ENCODE measurements at places on chromosomes 3 and 15. TPM values are rescaled to one million over a fixed set of nuclear protein-coding genes. Genes with fewer than 3 reads are reported as not detected.

DNA sequence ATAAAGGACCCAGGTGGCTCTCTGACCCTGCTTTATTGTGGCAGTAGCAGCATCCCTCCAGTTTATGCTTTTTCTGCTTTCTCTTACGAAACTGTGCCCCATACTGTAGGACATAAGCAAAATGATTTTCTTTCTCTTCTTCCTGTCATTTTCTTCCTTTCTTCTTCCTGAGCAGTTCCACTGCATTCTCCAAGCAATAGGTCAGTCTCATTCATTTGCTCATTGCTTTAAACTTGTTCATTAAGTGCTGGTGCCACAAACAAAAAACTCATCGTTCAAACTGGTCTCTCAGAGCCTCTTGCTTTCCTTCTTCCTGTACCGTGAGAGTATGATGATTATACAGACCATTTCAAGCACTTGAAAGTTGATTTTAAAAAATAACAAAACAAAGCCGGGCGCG is 66.8 kb downstream of the PDE8A start:
- H3K36me3 ChIP-seq: peaks cover 9% of the 10 kb centered on the region
- DNase-seq: no peak
- H3K4me1 ChIP-seq: peaks cover 50% of the 10 kb centered on the region
- H3K27ac ChIP-seq: peak overlapping the region; percentile 7
- no peaks in the 10 kb centered on the region for H3K27me3 ChIP-seq
- no peak overlapping the region for H3K4me3 ChIP-seq

- H3K4me3 ChIP-seq: no peak overlapping the region
- H3K27me3 ChIP-seq: no peaks in the 10 kb centered on the region
- H3K4me1 ChIP-seq: no peaks in the 10 kb centered on the region
- DNase-seq: no peak
- no peaks in the 10 kb centered on the region for H3K36me3 ChIP-seq
- H3K27ac ChIP-seq: no peak overlapping the region
Measured at GRCh38 chr3:94972066-94972465, 909.2 kb downstream of the NSUN3 start.

- peak overlapping the region; percentile 63 for H3K4me3 ChIP-seq
- H3K27ac ChIP-seq: peak overlapping the region; percentile 88
- DNase-seq: peak; percentile 26
- H3K36me3 ChIP-seq: peaks cover 20% of the 10 kb centered on the region
Measured at GRCh38 chr3:100209948-100210771, 50.6 kb upstream of the TBC1D23 start.

DNA sequence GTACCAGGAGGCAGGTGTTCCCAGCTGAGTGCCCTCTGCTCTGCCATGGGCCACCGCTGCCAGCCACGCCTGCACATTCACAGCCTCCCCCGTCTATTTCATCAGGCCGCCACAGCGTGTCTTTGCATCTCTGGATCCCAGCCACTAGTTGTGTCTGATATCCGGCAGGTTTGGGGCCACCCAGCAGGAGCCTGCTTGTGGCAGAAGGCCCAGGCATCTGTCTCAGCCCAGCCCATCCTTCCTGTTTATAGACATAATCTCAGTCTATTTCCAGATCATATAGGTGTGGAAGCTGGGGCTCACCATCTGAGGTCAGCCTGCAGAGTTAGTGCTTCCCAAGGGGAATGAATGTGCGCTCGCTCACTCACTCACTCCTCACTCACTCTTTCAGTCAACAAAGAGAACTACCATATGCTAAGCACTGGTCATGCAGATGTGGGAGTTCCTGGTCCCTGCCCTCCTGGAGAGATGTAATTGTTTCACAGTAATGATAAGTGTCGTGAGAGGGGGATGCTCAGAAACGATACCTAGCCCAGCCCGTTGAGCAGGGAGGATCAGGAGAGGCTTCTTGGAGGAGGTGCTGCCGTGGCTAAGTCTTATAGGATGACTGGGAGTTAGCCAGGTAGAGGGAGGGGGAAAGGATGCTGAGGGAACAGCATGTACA is 60.6 kb downstream of the FGD5 start:
- H3K4me3 ChIP-seq: no peak overlapping the region
- H3K36me3 ChIP-seq: no peaks in the 10 kb centered on the region
- no peaks in the 10 kb centered on the region for H3K27me3 ChIP-seq
- H3K27ac ChIP-seq: peak overlapping the region; percentile 36

GRCh38 chr3:157063469-157063868 is 96.5 kb downstream of the CCNL1 start:
- H3K36me3 ChIP-seq: no peaks in the 10 kb centered on the region
- H3K4me3 ChIP-seq: no peak overlapping the region
- H3K27ac ChIP-seq: no peak overlapping the region
- peaks cover 21% of the 10 kb centered on the region for H3K4me1 ChIP-seq
- no peak for DNase-seq

DNA sequence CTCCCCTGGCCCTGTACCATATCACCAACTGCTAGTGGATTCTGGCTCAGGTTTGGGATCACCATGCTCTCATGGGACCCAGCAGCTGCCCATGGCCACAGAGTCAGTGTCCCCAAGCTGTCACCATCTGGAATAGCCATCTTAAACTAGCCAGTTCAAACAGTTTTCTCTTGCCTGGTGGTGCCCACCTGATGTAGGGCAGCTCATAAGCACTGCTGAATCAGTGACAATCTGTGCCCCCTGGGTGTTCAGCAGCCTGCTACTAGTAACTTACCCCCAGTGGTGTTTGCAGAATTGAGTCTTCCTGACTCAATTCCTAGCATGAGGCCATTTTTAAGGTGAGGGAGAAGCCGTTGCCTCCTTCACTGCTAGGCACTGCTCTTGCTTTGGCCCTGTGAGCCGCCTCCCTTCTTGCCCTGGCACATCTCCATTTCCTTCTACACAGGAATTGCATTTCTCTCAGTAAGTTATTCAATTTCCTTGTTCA is 7.9 kb downstream of the RPSA start:
- H3K27ac ChIP-seq: peak overlapping the region; percentile 4
- no peaks in the 10 kb centered on the region for H3K27me3 ChIP-seq
- peaks cover 28% of the 10 kb centered on the region for H3K4me1 ChIP-seq
- DNase-seq: no peak

DNA sequence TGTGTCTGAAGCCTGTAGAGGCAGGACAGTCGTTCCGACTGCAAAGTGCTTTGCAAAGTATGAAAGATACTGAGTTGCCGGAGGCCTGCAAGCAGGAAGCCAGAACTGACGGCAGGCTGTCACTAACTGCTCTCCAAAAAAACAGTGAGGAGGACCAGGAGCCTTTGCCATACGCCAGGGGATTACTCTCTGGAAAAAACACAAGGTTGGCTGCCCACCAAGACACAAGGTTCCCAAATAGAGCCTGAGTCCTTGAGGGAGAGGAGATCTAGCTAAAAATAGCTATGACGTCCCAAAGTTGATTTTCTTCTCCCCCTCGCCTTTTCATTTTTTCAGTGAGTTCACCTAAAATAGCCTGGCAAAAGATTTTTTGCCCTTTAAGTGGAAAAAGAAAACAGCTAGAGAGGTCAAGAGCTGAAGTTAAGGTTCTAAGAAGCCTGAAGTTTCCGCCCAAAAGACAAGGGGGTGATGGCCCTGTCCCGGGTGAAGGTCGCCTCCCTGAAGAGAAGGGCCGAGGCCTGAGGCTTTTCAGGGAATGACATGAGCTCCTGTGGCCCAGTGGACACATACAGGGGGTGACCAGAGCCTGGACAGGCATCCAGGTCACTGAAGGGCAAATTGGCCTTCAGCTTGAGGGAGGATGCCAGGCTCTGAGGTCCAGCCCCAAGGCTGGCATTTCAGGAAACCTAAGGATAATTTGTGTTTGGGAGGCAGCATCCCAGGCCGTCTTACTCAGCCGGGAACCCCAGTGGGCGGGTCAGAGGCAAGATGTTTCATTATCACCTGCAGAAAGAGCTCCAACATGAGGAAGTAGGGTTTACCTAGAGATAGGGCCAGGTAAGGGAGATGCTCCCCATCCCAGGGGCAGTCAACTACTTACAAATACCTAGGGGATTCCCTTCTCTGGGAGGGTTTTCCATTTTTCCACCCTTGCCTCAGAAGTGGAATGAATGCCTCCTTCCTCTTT is 44.9 kb upstream of the DGKG start:
- no peaks in the 10 kb centered on the region for H3K4me1 ChIP-seq
- H3K4me3 ChIP-seq: no peak overlapping the region
- H3K27ac ChIP-seq: no peak overlapping the region
- H3K36me3 ChIP-seq: no peaks in the 10 kb centered on the region
- peaks cover 2% of the 10 kb centered on the region for H3K27me3 ChIP-seq

DNA sequence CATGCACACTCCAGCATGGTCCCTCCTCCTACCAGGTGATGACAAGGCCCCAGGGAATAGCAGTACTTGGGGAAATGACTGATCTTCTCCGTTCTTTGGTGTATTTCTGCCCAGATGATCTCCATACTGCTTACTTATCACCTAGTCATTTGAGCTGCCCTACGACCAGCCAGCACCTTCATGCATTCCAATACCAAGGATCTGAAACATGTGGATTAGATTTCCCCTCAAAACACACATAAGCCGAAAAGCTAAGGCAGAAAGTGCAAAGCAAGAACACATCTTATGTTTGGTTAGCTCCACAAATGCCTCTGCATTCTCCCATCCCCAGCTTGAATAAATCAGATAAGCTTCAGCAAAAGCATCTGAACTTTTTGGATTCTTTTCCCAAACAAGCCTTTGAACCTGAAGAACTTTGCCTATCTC is 64.8 kb upstream of the BCL6 start:
- H3K36me3 ChIP-seq: peaks cover 7% of the 10 kb centered on the region
- DNase-seq: no peak
- peaks cover 29% of the 10 kb centered on the region for H3K4me1 ChIP-seq
- H3K27me3 ChIP-seq: no peaks in the 10 kb centered on the region
- no peak overlapping the region for H3K27ac ChIP-seq

DNA sequence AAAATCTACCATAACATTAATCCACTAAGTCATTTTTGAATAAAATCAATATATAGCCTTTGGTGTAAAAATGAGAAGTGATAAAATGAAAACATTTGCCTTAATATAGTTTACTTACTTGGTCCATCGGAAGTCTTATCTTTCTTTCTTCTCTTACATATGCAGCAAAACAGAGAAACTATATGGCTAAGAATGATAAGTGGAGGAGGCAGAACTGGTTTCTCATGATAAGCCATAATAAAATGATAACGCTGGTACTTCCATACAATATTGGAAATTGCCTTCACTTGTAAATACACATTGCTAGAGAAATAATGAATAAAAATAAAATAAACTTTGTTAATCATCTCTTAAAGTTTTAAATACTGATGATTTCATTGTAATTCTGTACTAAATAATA is 47.8 kb upstream of the USP50 start:
- H3K27ac ChIP-seq: no peak overlapping the region
- no peak overlapping the region for H3K4me3 ChIP-seq
- DNase-seq: no peak
- H3K4me1 ChIP-seq: no peaks in the 10 kb centered on the region

DNA sequence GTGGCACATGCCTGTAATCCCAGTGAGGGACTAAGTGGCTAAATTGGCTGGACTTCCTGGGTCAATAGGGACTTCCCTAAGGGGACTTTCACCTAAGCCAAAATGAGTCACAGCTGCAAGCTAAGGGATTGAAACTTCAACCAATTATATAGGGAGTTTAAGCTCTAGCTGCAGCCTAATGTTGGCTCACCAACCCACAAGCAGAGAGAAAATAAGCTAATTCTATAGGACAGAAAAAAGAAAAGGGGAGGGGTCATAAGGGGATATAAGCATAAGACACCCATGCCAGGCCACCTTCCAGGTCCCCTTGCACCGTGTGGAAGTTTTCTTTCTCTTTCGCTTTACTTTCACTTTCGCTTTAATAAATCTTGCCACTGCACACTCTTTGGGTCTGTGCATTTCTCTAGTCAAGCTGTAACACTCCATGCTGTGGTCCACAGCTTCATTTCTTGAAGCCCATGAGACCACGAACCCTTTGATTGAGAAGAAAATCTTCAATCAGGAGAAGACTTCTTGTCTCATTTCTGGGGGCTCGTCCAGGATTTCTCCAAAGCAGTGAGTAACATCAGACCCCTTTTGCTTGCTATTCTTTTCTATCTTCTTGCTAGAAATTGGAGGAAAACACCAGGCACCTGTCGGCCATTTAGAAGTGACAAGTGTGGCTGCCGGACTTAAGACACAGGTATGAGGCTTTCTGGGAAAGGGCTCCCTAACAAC is 192.3 kb downstream of the IGSF11 start:
- no peak overlapping the region for H3K4me3 ChIP-seq
- no peak for DNase-seq
- no peak overlapping the region for H3K27ac ChIP-seq
- H3K4me1 ChIP-seq: no peaks in the 10 kb centered on the region

GRCh38 chr15:84631706-84632272 is 22.3 kb downstream of the WDR73 start:
- DNase-seq: no peak
- peaks cover 21% of the 10 kb centered on the region for H3K36me3 ChIP-seq
- H3K27ac ChIP-seq: peak overlapping the region; percentile 97
- H3K4me3 ChIP-seq: peak overlapping the region; percentile 88
- H3K4me1 ChIP-seq: peaks cover 47% of the 10 kb centered on the region
- H3K27me3 ChIP-seq: no peaks in the 10 kb centered on the region

DNA sequence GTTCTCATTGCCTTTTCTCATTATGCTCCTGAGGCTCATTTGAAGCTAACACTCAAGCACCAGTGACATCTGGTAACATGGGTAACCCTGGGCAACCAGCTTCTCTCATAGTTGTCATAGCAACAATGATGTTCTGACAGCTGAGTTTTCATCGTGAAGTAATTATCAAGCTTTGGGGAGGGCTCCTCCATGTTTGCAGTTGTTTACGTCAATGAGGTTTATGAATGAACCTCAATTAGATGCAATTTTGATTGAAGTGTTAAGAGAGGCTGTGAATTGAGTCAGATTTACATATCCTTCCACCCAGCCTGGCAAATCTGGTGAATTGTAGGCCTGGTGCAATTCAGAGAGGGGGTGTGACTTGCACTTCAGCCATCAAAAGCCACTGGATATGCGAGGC is 119.3 kb upstream of the CHD2 start:
- no peaks in the 10 kb centered on the region for H3K27me3 ChIP-seq
- no peaks in the 10 kb centered on the region for H3K4me1 ChIP-seq
- DNase-seq: no peak
- H3K27ac ChIP-seq: no peak overlapping the region
- H3K36me3 ChIP-seq: peaks cover 6% of the 10 kb centered on the region

- no peaks in the 10 kb centered on the region for H3K36me3 ChIP-seq
- H3K27ac ChIP-seq: no peak overlapping the region
- peaks cover 5% of the 10 kb centered on the region for H3K4me1 ChIP-seq
- DNase-seq: no peak
Measured at GRCh38 chr3:149705416-149705815, 46.9 kb downstream of the COMMD2 start.

Gene RBP2
- total RNA-seq: not detected

Gene PAQR5
- total RNA-seq: not detected

Gene CSNK1G1
- 28.2 TPM for total RNA-seq

Gene SLC2A2
- not detected for total RNA-seq

Gene FBXW12
- not detected for total RNA-seq

Gene RAB6B
- 1.2 TPM for total RNA-seq

Gene GRM7
- not detected for total RNA-seq

Gene CYP8B1
- not detected for total RNA-seq

Data from activated CD8-positive, alpha-beta T cell treated with anti-CD3 and anti-CD28 coated beads, Interleukin-2, amount 10 ng/mL, durations not matched to agents 7 days and 5 days (primary cell).